ENCODE measurements at places on chromosomes 7 and 10. TPM values are rescaled to one million over a fixed set of nuclear protein-coding genes. Genes with fewer than 3 reads are reported as not detected.

DNA sequence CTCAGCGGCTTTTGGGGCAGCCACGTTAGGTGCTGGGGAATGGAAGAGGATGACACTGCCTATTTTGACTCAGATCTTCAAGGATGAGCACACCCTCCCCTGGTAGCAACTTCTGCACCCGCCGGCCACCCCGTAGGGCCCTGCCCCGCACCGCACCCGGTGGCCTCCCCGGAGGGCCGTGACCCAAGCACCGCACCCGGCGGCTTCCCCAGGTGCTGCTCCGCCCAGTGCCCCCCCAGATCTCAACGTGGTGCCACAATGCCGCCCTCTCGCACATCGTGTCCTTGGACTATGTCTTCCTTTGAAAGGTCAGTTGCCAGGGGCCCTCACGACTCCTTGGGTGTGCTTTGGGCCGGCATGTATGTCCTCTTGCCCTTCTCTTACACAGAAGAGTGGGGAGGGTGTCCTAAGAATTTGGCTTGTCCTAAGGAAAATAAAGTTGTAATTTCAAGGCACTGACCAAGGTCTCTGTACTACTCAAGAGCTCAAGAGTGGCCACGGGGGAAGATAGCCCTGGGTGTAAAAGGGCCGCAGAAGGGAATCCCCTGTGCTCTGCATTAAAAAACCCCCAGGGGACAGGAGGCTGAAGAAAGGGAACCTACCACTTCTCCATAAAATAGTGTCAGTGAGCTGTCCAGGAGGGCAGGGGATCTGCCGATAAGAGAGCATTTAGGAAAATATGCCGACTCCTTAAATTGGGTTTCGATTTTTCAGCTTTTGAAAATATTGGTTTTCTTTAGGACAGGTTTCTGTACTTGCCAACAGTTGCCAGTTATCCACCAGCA lies 1.6 kb upstream of the LANCL2 start:
- no peaks in the 10 kb centered on the region for H3K36me3 ChIP-seq
- no peak overlapping the region for H3K27ac ChIP-seq
- peaks cover 18% of the 10 kb centered on the region for H3K27me3 ChIP-seq
- H3K4me3 ChIP-seq = no peak overlapping the region
- peaks cover 43% of the 10 kb centered on the region for H3K4me1 ChIP-seq

GRCh38 chr7:33753881-33754525 lies 151.3 kb upstream of the BMPER start:
- H3K4me1 ChIP-seq = peaks cover 10% of the 10 kb centered on the region
- no peak for DNase-seq
- H3K4me3 ChIP-seq = no peak overlapping the region
- no peaks in the 10 kb centered on the region for H3K27me3 ChIP-seq

- peak; percentile 78 for DNase-seq
- H3K4me1 ChIP-seq = peaks cover 20% of the 10 kb centered on the region
- H3K27ac ChIP-seq = peak overlapping the region; percentile 70
- H3K4me3 ChIP-seq = no peak overlapping the region
- no peaks in the 10 kb centered on the region for H3K27me3 ChIP-seq
- H3K36me3 ChIP-seq = no peaks in the 10 kb centered on the region
These were observed 19.3 kb upstream of the ADAMTS14 start for GRCh38 chr10:70652761-70653657.

DNA sequence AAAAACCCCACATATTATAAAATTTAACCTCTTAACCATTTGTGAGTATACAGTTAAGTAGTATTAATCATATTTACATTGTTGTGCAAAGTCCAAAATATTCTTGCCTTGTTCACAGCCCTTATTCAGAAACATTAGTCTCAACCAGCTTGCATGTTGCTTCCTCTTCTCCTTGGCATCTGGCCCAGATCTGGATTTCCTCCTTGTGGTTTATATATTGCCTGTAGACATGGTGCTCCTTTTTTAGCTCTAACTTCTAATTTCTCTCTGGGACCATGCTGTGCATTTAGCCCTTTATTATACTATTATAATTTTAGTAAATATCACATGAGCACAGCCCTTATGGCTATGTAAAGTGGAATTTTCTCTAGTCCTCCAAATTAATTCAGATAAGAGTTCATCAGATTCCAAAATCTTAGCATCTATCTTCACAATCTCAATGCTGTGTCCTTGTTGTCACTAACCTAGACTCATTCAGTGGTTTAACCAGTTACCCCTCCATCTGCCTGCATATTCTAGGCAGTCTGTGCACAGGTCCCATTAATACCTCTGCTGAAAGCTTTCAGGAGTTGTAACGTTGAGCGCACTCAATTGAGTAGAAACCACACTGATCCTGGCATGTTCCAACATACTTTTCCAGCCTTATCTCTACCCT lies 7.9 kb downstream of the CPED1 start:
- no peaks in the 10 kb centered on the region for H3K27me3 ChIP-seq
- peak overlapping the region; percentile 62 for H3K27ac ChIP-seq
- H3K4me1 ChIP-seq = peaks cover 96% of the 10 kb centered on the region
- H3K4me3 ChIP-seq = no peak overlapping the region
- H3K36me3 ChIP-seq = no peaks in the 10 kb centered on the region

GRCh38 chr7:94146408-94146807 lies 142.3 kb upstream of the BET1 start:
- no peaks in the 10 kb centered on the region for H3K36me3 ChIP-seq
- H3K27me3 ChIP-seq = no peaks in the 10 kb centered on the region
- peak; percentile 13 for DNase-seq
- H3K4me3 ChIP-seq = no peak overlapping the region

UFSP1 gene
- 2.4 TPM for total RNA-seq

SMKR1 gene
- total RNA-seq = not detected

Data from left ventricle myocardium inferior (tissue), 1 donor.